ENCODE measurements at places on chromosomes 1 and 21. TPM values are rescaled to one million over a fixed set of nuclear protein-coding genes. Genes with fewer than 3 reads are reported as not detected.

DNA sequence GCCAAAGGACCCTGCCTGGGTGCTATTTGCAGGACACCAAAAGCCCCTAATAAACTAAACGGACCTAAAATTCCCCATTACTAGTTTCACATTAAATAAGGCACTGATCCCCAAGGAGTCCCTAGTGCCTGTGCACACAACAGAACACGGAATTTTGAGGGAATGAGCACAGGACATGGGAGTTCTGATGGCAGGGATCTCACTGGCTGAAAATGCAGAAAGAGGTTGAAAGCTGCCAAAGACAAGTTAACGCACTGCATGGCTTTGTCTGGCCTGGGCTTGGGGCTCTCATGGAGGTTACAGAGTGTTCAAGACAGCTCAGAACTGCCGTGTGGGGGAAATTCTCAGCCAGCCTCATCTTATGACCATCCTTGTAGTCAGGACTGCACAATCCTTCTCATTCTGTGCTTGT lies 15.6 kb upstream of the ATP1B1 start:
- peaks cover 10% of the 10 kb centered on the region for H3K27me3 ChIP-seq
- H3K4me1 ChIP-seq: peaks cover 15% of the 10 kb centered on the region
- H3K36me3 ChIP-seq: no peaks in the 10 kb centered on the region
- H3K4me3 ChIP-seq: no peak overlapping the region

DNA sequence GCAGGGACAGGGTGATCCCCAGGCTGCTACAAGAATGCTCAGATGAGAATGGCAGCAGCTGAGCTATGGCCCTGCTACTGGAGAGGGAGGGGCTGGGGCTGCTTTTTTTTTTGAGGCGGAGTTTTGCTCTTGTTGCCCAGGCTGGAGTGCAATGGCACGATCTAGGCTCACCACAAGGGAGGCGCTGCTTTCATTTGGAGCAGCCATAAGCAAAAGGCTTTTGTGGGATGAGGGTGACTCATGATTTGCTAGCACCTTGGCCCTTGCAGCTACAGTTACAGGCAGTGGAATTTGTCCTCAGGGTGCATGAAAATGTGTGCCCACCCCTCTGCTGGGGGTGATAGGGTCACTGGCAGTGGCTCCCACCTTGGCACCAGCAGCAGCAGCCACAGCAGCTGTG lies 32.4 kb upstream of the CYP4A22 start:
- H3K27me3 ChIP-seq: no peaks in the 10 kb centered on the region
- no peak overlapping the region for H3K4me3 ChIP-seq
- no peak overlapping the region for H3K27ac ChIP-seq
- no peak for DNase-seq
- no peaks in the 10 kb centered on the region for H3K36me3 ChIP-seq

GRCh38 chr1:76005765-76006164 lies 68.8 kb upstream of the ST6GALNAC3 start:
- H3K36me3 ChIP-seq: peaks cover 5% of the 10 kb centered on the region
- no peak overlapping the region for H3K27ac ChIP-seq
- H3K4me1 ChIP-seq: no peaks in the 10 kb centered on the region
- no peak overlapping the region for H3K4me3 ChIP-seq
- no peak for DNase-seq

The EPHX1 gene
- 31.0 TPM for total RNA-seq

The SPATA1 gene
- 1.3 TPM for total RNA-seq
